ENCODE measurements at places on chromosomes 1 and 21. TPM values are rescaled to one million over a fixed set of nuclear protein-coding genes. Genes with fewer than 3 reads are reported as not detected.

The LY9 gene
- 0.15 TPM for polyA plus RNA-seq

- DNase-seq: peak; percentile 3
These were observed at the start of gene PRDX6 for GRCh38 chr1:173477286-173478093. PRDX6 (plus strand) TSS chr1:173477335; CDS start chr1:173477398, 63 bp downstream.

The GPATCH3 gene
- 11.4 TPM for polyA plus RNA-seq

DNA sequence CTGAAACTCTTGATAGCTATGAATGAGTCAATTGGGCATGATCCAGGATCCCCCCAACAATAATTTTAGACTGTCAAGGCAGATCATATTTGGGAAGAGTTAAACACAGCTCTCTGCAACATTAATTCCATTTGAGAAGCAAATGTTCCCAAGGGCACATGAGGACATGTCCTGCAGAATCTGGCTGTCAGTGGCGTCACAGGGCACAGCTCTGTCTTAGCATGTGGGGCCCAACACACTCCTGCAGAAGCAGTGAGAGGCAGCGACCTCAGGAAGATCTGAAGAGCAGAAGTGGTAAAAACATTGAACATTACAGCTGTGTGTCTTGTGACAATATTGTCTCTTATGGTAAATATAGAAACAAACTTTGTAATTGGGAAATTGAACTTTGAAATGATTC lies 197.1 kb upstream of the PBX1 start:
- no peak for DNase-seq

DNA sequence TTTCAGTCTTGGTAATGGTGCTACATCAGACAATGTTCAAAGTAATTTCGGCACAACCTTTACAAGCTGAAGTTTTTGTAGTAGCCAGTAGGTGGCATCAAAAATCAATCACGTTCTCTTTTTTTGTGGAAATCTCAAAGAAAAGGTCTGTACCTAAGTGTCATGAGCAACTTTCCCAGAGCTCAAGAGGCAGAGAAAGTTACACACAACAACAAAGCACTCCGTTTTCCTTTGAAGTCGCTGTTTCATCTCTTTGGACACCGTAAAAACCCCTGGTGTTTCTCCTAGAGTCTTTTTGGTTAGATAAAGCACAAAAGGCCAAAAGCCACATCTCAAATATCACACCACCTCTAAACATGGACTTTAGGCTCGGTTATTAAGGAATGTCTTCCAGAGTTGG lies 131.6 kb downstream of the LHX8 start:
- peak; percentile 88 for DNase-seq

Measured in brain (organoid and tissue), 16 donors.